ENCODE measurements at places on chromosomes 5 and 9.
A peak's percentile ranks its signal among the peaks of the same experiment; 100 is the strongest.

DNA sequence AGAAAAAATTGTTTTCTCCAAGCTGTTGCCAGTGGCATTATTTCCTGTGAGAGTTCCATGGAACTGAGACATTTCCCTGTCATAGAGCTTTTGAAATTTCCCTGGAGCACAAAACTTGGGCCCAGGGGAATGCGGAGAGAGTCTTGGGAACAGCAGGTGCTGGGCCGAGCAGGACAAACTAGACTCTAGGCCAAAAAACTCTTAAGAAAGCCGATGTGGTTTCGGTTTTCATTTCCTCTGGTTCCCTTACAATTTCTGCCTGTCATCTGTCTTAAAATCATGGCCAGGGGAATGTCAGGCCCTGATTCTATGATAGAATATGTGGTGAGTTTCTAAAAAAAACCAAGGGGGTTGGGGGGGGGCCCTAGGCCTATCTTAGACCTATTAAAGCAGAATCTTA lies 4.6 kb downstream of the SLC35A4 start:
- DNase-seq: no peak

GRCh38 chr5:65483546-65484346 lies 2.0 kb upstream of the ADAMTS6 start:
- peak; percentile 66 for DNase-seq

GRCh38 chr9:128986671-128987070 lies 39.2 kb downstream of the NUP188 start:
- no peak for DNase-seq

- peak; percentile 82 for DNase-seq
These were observed 129.6 kb upstream of the CNTLN start for GRCh38 chr9:17005056-17005823.

DNA sequence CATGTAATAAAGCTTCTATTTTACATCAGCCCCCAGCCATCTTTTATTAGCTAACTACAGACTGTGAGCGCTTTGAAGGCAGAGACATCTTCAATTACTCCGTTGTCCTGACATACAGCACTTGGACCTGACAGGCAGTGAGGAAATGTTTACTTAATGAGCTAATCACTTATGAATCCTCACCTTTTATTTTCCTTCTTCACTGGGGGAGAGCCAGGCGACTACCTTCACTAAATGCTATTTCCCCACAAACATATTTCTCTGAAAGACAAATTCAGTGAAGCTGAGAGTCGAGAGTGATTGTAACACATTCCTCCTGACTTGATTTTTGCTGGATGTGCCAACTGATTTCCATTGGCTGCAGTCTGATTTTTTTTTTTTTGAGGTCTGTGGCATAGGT lies 192.1 kb upstream of the CLINT1 start:
- DNase-seq: no peak

DNA sequence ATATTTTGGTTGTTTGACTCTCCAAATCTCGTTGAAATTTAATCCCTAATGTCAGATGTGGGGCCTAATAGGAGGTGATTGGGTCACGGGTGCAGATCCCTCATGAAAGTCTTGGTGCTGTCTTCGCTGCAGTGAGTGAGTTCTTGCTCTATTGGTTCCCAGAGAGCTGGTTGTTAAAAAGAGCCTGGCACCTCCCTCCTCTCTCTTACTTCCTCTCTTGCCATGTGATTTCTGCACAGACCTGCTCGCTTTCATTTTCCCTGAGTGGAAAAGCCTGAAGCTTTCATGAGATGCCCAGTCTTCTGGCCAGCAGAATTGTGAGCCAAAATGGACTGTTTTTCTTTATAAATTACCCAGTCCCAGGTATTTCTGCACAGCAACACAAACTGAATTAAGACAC lies 221.6 kb downstream of the MAT2B start:
- DNase-seq: no peak

DNA sequence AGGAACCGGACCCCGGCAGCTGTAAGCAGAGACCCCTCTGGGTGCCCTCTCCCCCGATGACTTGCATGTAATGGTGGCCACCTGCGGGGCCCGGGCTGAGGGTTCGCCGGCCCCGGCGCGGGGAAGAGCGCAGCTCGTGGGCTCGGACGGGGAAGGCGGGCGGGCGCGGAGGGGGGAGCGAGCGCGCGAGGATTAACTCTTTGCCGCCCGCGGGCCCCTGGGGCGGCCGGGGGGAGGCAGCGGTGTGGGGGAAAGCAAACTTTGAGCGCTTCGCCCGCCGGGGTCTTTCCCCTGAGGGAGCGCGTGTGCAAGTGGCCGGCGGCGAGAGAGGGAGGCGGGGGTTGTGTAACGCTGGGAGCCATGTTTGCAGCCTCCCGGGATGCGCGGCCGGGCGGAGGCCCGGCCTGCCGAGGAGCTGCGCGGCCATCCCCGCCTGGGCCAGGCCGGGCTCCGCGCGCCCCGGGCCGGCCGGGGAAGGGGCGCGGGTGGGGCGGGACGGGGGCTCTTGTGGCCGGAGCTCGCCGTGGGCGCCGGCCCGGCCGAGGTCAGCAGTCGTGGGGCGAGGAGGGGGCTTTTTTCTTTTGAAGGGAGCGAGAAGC lies 547 bp downstream of the ANP32B start:
- DNase-seq: no peak

DNA sequence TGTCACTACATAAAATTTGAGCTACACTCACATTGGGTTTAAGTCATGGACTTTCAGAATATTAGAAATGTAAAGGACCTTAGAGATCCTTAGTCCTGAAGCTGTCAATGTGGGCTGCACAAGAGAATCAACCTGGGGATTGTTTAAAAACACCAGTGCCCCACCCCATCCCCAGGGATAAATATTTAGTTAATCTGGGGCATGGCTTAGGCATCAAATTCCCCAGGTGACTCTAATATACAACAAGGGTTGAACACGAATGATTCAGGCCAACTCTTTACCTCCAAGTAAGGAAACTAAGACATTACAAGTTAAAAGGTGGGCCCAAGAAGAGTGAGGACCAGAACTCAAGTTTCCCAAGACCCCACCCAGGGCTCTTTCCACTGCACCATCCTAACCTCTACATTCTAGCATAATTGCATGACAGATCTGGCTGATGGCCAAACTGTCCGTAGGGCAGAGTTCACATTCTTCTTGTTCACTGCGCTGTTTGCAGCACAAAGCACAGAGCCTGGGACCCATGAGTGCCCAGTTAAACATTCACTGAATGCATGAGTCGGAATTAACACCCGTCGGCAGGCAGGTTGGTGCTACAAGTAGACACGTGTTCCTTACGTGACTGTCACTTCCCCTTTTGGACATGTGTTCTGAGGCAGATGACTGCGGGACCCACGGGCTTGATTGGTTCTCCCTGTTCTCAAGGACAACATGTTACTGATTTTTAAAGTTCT lies 25.2 kb downstream of the CYFIP2 start:
- no peak for DNase-seq

DNA sequence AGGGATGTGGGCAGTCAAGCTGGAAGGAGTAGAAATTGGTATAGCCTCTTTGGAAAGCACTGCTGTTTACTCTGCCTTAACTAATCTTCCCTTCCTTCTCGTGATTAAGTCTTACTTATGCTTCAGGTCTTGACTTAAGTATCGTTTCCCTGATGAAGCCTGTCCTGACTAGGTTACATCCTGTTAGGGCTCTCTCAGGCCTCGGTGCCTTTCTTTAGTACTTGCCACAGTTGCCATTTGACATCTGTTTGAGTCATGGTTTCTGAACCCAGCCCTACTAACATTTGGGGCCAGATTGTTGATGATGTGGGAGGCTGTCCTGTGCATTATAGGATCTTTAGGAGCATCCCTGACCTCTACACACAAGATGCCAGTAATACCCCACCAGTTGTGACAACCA lies 94.4 kb downstream of the GAPVD1 start:
- DNase-seq: no peak

- DNase-seq: no peak
These were observed 800 bp downstream of the AMBP start for GRCh38 chr9:114077162-114077837.

DNA sequence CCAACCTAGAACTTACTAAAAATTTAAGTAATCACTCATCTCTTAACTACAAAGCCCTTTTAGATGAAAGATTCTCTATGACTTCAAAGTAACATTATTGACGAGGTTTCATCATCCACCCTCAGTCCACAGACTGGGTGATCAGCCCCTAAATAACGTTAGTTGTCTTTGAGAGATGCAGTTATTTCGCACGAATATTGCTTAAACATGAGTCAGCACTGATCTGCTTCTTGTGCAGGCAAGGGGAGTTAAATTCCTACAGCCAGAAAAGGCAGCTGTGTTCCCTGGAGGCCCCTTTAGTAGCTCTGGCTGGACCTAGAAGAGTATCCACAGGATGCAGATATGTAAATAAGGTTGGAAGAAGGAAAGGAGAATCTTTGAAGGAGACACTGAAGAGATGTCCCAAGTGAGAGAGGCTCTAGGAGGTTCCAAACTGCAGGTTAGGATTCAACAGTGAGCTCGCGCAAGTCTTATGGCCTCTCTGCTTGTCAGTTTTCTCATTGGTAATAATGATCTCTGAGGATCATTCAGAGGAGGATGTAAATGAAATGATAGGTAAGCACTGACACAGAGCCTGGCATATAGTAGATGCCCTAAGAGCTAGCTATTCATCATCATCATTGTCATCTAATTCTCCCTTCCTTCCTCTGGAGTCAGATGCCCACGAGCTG lies 122.2 kb upstream of the MAN2A1 start:
- peak; percentile 31 for DNase-seq

- DNase-seq: no peak
These were observed 11.7 kb upstream of the RPS14 start for GRCh38 chr5:150461231-150461630.

- DNase-seq: no peak
These were observed 5.5 kb upstream of the CDHR2 start for GRCh38 chr5:176543428-176544182.

GRCh38 chr5:160330212-160330611 lies 17.8 kb upstream of the CCNJL start:
- no peak for DNase-seq

DNA sequence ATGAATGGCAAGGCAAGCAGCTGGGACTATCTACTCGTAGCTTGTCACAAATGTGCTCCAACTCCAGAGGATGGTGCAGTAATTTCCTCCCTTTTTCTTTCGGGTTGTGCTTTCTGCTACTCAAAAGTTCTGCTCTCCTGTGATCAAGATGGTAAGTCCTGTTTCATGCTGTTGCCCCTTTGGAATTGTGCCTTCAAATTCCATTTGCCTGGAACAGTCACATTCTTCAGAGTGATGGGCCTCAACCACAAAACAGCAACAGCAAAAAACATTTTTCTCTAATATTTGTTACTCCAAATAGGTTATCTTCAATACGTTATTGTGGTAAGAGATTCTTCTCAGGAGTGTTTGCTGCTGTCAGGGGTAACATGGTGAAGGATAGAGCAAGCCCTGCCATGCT lies 209.3 kb downstream of the PALM2AKAP2 start:
- DNase-seq: no peak

GRCh38 chr5:119439140-119439631 lies 13.1 kb upstream of the HSD17B4 start:
- DNase-seq: no peak

- DNase-seq: no peak
These were observed 1740.1 kb upstream of the WWC1 start for GRCh38 chr5:166551384-166551783.

GRCh38 chr5:86500947-86501346 lies 116.8 kb upstream of the COX7C start:
- DNase-seq: no peak

DNA sequence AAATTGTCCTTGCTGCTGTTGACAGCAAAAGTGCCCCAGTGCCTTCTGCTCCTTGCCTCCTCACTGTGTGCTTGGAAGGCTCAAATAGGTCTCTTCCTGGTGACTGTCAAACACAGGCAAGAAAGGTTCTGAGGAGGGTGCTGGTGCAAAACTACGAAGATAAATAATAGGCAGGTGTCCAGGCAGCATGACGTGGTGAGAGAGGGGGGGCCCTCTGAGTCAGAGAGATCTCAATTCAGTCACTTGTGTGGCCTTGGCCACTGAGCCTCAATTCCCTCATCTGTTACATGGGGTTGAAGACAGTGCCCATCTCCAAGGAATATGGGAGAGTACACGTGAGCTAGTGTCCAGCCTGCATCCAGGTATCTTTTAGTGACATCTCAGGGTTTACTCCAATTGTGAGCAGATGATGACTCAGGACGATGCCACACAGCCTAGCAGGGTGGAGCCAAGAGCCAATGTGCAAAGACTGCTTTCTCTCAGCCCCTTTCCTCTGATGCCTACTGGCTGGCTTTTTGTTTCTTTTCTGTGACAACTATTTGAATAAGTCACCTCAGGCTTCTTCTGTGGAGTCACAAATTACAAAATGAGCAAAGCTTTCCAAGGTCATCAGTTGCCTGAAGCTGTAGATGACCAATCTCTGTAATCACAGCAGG lies 29.7 kb upstream of the SMIM32 start:
- no peak for DNase-seq

GRCh38 chr9:131279863-131280570 lies 3.7 kb upstream of the FAM78A start:
- DNase-seq: no peak

DNA sequence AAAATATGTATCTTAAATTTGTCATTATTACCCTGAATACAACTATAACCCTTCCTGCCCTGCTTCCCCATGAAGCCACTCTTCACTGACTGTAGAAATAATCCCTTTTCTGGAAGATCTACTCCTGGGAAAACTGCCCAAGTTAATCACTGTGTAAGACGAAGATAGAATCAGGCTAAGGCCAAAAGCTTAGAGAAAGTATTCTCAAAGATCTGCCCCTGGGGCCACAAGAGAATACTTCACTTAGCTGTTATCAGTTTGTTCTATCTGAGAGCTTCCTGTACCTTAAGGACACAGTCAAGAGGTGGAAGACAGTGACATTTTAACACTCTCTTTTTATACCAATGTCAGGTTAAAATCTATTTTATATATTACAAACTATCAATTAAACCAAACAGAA lies 33.8 kb downstream of the RNF145 start:
- DNase-seq: no peak

DNA sequence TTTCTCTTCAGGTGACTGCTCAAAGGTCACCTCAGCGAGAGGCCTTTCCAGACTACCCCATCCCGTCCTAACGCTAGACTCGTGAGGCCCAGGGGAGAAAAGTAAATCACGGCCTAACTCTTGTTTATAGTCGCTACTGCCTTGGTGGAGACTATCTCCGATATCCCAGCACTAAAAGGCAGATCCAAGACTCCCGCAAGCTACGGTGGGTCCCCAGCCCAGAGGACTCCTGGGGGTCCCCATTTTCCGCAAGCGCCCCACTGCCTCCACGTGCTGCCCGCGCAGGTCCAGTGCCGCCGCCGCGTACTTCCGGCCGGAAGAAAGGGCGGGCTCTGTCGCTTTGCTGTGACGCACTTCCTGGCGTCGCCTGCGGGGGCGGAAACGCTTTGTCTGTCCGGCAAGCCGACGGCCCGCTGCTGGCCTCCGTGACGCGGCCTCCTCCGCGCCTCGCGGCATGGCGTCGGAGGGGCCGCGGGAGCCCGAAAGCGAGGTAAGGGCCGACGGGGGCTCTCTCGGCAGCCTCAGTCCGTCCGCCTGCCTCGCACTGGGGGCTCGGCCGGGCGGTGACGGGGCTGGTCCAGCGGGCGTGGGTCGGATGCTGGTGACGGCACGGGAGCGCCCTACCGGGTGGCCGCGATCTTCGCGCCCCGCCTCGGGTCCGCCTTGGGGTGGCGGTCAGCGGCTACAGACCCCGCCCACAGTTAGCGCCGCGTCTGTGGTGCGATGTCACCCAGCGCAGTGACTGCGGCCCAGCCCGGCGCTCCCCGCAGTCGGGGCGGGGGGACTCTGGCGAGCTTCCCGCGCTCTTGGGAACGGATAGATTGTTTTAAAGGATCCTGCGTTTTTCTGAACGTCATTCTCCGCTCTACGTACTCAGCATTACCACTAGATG lies at the start of gene SECISBP2:
SECISBP2 (plus strand) TSS at position 378 of the 892 bp plus-strand sequence; CDS start at position 455, 77 bp downstream.
- peak; percentile 94 for DNase-seq

Measured in stromal cell of bone marrow (primary cell).